ENCODE measurements at places on chromosomes 6 and 20.

DNA sequence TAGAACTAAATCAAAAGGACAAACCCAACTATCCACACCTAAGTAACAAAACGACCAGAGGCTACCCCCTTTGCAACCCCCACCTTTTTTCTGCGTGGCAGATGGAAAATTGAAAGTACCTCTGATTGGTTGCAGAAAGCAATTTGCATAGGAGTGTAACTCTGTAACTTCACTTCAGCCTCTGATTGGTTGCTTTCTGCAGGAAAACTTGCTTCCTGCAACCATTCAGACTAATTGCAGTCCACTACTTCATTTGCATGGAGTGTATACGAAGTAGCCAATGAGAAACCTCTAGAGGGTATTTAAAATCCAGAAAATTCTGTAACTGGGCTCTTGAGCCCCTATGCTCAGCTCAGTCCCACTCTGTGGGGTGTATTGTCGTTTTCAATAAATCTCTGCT, 129.1 kb upstream of the OLIG3 start:
- no peak for DNase-seq

DNA sequence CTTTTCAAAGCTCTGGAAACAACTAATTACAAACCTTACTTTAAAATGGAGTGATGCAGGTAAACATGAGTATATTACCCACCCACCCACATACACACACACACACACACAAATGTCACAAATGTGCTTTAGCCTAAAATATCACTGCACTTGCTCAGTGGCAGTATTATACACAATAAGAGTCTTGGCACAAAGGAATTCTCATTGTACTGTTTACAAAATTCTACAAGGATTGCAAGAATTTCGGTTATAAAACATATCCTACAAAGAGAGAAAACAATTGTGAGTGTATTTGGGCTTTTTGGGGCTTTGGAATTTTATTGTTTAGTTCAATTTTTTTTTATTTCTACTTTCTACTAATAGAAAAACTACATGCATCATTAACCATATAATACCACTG, 113.2 kb upstream of the BEND6 start:
- no peak for DNase-seq

GRCh38 chr6:35312076-35312800, 14.6 kb downstream of the DEF6 start:
- no peak for DNase-seq

DNA sequence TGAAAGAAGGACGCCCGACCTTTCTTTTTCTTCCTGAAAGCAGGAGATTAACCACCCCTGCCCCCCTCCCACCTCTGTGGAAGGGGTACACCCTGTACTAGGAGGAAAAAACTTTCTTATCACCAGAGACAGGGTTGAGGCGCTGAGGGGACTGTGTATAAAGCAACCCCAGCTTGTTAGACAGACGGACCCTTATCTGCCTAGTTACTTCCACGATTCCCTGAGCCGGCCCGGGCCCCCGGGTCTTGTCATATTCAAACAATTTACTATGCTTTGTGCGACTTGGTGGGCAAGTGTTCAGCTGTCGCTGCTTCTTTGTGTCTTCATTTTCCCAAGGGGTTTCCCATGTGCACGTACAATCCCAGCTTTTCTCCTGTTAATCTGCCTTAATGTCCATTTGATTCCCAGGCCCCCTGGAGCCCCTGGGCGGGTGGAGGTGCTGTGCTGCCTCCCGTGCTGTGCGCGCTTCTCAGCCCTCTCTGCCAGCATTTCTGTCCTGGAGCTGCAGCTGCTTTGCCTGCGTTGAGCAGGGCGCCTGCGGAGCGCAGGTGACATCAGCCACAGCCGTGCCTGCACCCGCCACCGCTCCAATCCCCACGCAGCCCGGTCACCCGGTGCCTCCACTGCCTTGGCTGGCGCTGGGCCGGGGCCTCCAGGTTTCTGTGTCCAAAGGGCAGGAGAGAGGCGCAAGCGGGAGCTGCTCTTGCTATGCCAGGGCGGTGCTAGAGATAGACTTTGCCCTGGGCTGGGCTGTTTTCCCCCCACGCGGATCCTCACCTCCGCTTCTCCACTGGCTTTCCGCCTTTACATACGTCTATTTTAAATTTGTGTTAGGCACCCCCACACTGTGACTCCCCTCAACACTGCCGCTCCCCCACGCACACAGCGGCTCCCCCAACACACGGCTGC, 96.2 kb downstream of the TTLL2 start:
- DNase-seq: no peak

DNA sequence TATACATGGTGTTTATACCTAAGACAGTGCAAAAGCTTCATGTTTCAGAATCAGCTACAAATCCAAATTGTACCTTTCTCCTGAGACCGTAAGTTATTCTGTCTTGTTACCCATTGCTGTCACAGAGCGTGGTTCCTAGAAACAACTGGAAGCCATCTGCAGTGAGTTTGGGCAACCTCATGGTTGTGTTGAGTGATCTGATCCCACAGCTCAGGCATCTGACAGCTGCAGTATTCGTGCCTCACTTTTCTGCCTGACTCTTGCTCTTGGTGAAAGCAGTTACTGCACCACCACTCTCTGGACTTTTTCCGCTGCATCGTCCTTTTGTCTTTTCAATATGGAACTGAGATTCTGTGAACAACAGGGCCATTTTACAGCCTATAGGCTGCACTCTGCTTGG, 752.6 kb downstream of the MAFB start:
- DNase-seq: no peak

- DNase-seq: no peak
Measured at GRCh38 chr6:157429248-157429647, 48.3 kb downstream of the ZDHHC14 start.

GRCh38 chr6:21767891-21768648, 174.5 kb downstream of the SOX4 start:
- no peak for DNase-seq

DNA sequence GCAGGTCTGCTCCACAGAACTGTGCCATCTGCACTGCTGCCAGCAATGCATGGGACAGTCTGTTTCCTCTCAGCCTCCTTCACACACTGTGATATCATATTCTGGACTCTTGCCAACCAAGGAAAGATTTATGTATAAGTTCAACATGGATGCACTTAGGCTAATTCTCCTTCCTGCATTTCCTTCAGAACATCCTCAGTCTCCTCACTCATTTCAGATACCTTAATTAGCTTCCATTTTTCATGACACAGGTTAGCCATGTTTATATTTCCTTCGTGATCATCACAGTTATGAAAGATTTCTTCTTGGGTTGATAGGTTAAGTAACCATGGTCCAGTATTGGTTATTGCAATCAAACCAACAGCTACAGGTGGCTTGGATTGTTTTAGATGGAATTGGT, 46.4 kb upstream of the DDR1 start:
- DNase-seq: no peak
